ENCODE measurements at places on chromosomes 4 and X.

DNA sequence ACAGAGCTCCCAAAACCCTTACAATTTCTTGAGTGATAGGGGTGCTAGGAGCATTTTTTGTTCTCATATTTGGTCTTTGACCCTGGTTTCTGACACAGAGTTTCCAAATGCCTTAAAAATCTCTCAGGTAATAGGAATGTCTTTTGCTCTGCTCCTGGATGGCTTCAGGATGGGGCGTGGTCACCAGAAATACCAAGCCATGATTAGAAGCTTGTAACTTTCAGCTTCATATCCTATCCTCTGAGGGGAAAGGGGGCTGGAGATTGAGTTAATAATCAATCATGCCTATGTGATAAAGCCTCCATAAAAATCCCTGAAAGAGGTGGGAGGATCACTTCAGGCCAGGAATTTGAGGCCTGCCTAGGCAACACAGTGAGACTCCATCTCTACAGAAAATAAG is 34.6 kb upstream of the IL9R start:
- no peak for DNase-seq

DNA sequence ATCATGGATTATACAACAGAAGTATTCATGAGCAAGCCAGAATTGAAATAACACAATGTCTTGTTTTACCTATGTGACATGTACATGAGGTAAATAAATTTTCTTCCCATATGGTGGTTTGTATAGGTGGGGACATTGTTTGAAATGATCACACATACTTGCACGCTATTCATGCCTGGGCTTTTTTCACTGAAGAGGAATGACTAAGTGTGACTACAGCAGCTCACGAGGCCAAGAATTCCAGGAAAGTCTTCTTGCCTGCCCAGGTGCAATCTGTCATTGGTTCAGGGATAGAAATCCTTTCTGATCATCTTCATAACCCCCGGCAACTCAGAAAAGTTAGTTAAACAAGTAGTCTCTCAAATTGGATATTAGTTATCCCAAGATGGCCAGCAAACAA is 36.3 kb upstream of the AREG start:
- DNase-seq: no peak

GRCh38 chr4:120873554-120873953 is 49.0 kb downstream of the PRDM5 start:
- DNase-seq: no peak

DNA sequence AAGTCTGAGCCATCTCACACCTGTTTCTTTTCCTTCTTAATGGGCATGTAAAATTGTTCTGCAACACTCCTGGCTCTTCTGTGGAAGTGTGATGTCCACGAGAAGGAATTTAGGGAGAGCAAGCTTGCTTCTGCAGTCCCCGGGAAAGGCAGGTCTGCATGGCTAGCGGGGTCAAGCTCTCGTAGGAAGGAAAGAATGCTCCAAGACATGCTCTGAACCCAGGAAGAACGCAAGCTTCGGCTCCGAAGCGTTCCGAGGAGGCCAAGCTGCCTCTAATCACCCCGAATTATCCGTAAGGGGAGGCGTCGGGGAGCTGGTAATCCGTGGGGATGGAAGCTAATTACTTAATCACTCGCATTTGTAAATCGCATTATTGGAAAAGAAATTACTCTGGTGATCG is 177.7 kb downstream of the CRLF2 start:
- DNase-seq: no peak

DNA sequence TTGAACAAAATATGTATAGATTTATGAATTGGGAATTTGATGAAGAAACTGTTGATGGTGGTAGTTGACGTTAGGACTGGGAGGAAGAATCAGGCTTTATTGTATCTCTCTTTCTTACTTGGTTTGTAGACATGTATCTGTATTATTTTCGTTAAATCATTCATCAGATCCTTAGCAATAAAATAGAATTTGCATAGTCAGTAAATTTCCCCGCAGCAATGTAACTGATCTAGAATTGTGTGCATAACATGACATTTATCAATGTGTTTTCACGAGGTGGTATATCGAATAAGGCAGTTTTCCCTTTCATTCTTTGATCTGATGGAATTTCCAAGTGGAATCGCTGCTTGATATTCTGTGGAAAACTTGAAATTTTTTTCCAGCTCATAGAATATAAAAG is 308.8 kb downstream of the SPRY1 start:
- no peak for DNase-seq

DNA sequence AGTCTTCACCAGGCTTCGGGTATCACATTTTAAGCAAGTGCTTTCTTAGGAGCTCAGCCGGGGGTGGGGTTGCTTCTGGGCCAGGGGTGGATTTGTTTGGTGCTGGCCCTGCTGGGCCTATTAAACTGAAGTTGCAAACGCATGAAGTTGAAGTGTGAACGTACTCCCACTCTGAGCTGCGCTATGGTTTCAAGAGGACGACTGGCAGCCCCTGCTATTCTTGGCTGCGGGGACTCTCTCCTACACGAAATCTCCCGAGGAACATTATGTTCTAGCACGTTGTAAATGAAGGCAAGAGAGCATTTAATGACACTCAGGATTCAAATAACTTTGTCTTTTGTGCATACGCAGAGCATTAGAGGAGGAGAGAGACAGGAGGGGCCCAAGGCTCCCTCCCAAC is 401.3 kb upstream of the BOD1L1 start:
- no peak for DNase-seq

DNA sequence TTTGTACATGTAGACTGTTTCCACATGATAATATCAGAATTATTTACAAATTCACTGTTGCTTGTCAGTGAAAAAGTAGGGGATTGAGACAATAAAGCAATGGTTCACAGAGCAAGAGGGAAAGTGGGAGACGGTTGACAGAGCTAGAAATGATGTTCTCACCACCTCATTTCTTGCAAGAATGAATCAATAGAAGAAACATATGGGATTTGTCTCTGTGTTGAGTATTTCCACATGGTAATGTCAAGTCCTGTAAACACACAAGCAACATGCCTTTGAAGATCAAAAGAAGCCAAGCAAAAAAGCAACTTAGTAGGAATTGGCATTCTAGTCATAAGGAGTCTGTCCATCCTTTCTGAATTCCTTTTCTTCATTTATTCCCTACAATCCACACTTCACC is 1806.6 kb upstream of the AGA start:
- no peak for DNase-seq

GRCh38 chr4:112766422-112766821 is 129.5 kb downstream of the LARP7 start:
- no peak for DNase-seq

GRCh38 chrX:39815631-39816030 is 282.1 kb downstream of the BCOR start:
- no peak for DNase-seq

DNA sequence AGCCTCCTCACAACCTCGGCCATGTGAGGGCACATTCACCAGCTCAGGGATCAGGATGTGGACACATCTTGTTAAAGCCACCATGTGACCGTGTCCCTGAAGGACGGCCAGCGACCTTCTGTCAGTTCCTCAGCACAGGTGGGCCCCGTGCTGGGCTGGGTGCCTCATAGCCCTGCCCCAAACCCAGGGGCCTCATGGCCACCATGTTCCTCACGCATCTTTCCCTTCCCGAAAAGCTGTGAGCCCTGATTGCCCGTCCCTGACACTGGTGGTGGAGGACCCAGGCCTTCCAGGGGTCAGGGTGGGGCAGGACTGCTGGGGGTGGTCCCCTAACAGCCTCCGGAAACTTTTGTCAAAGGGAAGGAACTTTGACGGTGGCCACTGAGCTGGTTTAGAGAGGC is 60.1 kb upstream of the ADRA2C start:
- no peak for DNase-seq

- no peak for DNase-seq
Observed at GRCh38 chrX:23787745-23788118, 4.8 kb downstream of the SAT1 start.

GRCh38 chr4:118173126-118173525 is 138.8 kb downstream of the NDST3 start:
- DNase-seq: no peak

DNA sequence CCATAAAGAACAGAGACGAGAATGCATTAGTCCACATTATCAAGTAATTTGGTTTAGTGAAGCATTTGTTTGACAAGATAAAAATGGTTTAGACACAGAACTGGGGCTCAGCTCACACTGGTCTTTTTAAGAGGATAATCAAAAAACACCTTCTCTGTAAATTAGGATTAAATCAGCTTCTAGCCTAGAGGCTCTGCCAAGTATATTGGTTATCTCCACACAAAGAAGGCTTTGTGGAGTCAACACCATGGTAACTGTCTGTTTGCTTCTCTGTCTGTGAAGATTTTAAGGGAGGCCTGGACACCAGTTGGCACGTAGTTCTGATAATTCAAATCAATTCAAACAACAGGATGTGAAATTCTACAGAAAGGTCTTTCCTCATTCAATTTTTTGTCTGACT is 687.0 kb downstream of the DMD start:
- DNase-seq: no peak

GRCh38 chr4:183335369-183335940 is 13.2 kb upstream of the CLDN24 start:
- DNase-seq: no peak

DNA sequence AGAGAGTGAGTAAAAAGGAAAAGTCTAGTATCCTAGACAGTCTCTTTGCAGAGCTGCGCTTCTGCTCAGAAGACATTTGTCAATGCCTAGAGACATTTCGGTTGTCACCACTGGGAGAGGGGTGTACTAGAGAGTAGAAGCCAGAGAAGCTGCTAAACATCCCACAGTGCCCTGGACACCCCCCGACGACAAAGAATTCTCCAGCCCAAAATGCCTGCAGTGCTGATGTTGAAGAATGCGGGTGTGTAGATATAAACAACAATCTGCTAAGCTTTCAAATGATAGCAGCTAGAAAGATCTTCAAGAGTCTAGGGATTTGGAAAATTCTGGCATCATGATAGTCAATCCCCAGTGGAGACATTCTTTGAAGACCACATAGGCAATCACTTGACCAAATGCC is 90.1 kb downstream of the PALLD start:
- DNase-seq: no peak

- DNase-seq: no peak
Observed at GRCh38 chr4:173121076-173121561, 47.5 kb upstream of the GALNT7 start.

DNA sequence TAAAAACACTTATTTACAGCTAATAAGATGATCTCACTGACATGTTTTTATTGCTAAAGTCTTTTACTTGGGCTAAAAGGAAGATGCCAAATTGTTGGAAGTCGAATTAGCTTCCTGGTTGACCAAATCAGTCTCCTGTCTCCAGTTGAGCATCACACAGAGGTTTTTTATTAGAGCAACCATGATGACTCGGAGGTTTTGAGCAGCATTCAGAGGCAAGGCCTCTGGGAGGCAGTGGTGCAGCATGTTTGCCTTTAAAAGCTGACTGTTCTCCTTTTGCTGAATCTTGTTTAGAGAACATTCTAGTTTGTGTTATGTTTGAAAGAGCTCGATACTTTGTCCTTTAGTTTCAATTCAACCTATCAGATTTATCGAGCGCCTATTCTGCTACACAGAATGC is 2.1 kb downstream of the UCHL1 start:
- no peak for DNase-seq

DNA sequence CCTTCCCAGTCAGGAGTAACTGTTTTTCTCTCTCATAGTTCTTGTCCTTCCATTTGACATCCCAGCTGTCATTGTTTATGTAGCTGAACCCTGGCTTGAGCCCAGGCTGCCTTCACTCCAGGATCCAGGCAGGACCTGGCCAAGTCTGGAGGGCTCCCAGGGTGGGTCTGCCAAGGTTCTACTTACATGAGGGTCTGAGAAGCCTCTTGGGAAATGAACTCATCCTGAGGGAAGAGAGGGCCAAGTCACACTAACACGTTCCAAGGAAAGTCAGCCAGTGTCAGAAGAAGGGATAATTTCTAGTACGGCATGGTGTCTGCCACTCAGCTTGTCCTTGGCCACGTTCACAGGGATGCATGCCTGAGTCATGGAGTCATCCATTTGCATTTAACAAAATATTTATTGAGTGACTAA is 54.8 kb upstream of the SRD5A3 start:
- DNase-seq: no peak

- no peak for DNase-seq
Observed at GRCh38 chr4:164177153-164177552, 576.8 kb upstream of the SMIM31 start.

DNA sequence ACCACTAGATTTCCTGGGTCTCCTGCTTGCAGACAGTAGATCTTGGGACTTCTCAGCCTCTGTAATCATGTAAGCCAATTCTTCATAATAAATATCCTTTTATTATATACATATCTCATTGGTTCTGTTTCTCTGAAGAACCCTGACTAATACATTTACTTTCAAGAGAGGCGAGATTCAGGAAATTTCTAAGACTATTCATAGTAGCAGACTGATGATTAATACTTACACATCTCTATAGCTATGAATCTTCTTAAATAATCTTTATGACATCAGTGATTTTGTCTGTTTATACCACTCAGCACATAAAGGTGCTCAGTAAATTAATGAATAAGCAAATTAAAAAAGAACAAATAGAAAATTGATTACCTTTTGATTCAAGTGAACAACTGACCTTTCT is 682.3 kb upstream of the GRID2 start:
- DNase-seq: no peak

DNA sequence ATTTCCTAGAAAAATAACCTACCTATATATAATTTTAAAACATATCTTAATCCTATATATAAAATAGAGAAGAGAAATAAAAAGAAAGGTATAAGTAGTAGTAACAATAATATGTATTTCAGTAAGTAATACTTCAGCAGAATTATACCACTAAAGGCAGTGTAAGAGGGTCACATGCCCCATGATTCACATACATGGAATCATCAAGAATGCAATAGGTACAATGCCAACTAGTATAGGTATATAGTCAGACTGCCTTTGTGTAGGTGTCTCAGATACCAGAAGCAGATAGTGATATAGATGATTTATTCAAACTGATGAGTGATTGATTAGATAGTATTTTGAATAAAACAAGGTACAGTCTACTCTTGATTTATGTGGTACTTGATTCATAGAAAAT is 9.4 kb downstream of the AIMP1 start:
- DNase-seq: no peak

DNA sequence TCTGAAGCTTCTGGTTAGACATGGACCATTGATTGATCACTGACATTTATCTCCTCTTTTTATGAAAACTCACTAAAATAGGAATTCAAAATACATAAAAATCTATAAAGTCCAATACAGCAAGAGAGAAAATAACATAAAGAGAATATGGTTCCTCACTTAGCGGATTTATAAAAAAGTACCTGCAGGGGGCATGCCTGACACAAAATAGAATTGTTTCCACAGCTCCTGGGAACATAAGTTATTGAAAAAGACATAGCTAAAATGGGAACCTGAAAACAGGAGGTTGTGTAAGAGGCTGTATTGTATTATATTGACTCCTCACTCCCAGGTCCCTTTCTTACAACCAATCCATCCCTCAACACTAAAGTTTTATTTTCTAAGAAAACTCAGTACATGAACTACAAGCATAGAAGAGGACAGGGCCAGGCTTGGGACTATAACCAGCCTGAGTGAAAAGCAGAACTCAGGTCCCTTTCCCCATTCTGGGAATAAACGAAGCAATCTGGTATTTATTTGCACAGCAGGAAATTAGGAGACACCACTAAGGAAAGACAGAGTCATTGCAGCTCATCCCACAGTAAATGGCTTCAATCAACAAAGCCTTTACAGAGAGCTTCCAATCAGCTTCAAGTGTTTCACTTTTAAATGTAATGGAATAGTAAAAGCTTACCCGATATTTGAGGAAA is 121.1 kb upstream of the NDST4 start:
- DNase-seq: no peak

- no peak for DNase-seq
Observed at GRCh38 chr4:48639807-48640206, 140.3 kb downstream of the FRYL start.

- DNase-seq: no peak
Observed at GRCh38 chr4:42878863-42879262, 13.7 kb upstream of the GRXCR1 start.
